ENCODE measurements at places on chromosomes 12 and 14.

DNA sequence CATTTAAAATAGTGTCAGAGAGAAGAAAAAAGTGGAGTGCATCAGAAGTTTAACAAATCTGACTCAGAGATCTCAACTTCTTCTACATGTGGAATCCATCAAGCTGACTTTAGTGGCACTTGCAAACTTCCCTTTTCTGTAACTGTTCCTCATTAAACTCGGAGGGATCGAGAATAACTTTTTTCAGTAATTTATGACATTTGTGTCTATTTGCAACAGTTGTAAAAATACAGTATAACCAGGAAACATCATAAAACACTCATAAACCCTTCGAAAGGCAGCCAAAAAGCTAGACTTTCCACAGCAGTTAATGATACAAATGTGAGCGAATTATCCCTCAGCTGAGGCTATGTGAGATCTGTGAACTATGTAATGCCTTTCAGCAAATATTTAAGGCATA, 1936.8 kb upstream of the SEL1L start:
- no peak for DNase-seq

GRCh38 chr12:53862206-53862605, 76.4 kb upstream of the HOXC13 start:
- DNase-seq: no peak

DNA sequence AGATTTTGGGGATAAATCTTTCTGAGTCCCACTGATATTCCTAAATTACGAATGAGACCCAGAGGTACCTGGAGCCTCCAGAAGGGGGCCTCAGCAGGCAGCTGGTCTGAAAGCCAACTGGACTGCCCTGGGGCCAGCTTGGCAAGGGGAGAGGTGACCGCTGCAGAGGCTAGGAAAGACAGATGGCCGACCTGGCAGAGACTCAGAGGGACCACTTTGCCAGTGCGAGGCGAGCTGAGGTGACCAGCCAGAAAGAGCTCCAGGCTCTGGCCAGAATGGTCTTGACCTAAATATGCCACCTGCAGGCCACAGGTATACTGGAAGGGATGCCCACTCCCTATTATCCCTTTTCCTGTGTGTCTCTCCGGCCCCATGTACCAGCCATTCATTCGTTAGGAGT, 256.8 kb upstream of the GARIN6 start:
- DNase-seq: no peak

GRCh38 chr12:46217541-46218321, 51.1 kb downstream of the SLC38A1 start:
- DNase-seq: peak; percentile 44

DNA sequence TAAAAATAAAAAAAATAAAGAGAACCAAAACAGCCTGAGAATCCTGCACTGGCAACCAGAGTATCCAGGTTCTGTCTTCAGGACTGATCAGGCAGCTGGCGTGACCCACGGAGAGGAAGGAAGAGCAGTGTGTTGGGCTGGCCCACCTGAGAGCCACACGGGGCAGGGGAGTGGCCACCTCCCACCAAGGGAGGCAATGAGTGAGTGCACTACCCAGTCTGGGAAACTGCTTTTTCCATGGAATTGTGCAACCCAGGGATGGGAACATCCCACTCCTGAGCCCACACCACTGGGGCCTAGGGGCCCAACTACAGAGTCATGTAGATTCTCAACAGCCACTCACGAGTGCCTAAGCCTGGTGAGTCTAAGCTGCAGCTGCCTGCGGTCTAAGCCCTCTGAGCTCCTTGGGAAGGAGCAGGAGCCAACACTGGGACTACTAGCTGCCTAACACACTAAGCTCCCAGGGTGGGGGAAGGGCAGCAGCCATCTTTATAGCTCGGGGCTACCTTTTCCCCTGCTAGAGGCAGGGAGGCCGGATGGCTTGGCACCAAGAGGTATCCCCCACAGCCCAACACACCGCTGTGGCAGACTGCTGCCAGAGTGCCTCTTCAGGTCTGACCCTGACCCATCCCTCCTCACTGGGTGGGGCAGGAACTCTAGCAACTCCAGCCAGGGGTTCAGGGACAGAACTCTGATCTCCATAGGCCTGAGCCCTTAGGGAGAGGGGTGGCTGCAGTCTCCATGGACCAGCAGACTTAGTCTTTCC, 610.9 kb downstream of the RERGL start:
- DNase-seq: no peak

DNA sequence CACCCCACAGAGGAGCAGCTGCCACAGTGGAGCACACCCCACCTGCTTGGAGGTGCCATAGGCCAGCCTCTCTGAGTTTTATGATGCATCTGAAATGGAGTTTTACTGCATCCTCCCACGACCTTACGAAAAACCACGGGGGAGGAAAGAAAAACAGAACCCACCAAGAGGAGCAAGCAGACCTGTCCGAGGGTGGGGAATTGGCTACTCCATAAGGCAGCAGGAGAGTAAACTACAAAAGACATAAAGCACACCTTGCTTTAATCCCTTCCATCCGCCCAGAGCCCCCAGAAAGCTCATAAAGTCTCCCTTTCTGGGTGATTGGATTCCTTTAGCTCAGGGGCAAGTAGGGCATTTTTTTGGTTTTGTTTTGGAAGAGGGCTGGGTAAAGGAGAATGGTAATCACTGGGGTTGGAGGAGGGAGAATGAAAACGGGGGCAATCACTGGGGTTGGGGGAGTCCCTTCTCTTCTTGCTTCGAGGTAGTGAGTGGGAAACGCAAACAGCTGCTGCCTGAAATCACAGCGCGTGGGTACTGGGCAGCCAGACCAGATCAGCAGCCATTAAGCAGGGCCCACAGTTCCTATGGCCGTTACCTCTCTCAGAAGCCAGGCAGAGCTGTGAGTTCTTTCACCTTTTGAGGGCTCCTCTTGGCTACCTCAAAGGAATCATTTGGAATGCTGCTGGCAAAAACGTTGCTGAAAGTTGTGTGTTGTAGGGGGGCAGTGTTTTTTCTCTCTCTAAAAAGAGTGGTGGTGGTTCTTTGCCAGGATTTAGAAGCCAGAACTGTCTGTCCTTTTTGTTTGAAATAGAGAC, 433.6 kb downstream of the ZFP36L1 start:
- no peak for DNase-seq

GRCh38 chr14:69328317-69328716, 68.4 kb downstream of the GALNT16 start:
- DNase-seq: no peak

DNA sequence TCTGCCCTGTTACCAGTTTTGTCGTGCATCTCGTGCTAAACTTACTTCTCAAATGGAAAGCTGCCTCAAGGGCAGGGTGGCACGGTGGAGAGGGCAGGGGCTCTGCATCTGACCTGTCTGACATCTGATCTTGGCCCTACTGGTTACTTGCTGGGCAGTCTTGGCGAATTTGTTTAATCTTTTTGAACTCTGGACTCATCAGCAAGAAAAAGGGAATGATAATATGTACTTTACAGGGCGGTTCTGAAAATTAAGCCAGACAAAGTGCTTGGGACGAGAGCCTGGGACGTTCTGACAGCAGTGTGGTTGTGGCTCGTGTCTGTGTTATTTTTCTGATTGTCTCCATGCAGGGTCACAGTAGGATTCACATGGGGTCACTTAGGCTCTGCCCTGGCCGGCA, 659.3 kb downstream of the VRK1 start:
- DNase-seq: no peak

DNA sequence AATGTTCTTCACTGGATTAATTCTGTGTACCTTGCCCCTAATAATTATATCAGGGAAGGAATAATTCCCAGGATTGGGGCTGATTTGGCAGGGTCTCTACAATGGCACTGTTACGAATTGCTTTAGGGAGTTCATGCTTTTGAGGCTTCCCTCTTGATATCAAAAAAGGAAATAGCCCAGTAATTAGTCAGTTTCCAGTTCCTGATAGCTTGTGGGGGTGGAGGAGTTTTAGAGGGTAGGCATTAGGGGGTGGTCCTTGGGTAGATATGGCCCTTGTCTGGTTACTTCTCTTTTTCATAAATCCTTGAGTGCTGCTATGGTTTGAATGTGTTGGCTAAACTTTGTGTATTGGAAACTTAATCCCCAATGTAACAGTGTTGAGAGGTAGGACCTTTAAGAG, 6.1 kb upstream of the SRSF5 start:
- no peak for DNase-seq

DNA sequence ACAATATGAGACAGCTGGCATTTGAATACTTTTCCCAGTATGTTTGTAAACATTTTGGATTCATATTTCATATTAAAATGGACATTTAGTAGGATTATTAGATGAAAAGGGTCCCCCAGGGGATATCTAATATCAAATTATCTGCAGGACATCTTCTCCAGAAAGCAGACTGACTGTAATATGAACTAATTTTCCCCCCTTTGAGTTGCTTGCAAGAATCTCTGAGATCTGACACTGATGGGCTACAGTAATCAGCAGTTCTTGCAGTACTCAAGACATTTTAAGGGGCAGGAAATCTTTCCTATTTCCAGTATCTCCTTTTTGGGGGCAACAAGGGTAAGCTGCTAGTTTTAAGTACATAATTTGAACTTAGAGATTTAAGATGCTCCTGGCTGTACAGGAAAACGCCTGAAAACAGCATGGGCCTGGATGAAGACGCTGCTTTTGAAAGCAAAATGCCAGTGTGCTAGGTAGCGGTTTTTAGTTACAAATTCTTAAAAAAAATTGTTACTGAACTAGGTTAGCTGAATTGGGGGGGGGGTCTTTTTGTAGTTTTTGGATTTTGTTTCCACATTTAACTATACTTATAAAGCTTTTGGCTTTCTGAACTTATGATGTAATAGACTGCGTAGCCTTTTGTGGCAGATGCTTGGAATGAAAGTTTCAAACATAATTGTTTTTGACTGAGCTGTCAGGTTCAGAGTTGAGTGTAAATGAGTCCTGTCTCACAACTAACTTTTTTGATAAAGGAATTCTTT, 2.2 kb downstream of the FRMD6 start:
- no peak for DNase-seq

DNA sequence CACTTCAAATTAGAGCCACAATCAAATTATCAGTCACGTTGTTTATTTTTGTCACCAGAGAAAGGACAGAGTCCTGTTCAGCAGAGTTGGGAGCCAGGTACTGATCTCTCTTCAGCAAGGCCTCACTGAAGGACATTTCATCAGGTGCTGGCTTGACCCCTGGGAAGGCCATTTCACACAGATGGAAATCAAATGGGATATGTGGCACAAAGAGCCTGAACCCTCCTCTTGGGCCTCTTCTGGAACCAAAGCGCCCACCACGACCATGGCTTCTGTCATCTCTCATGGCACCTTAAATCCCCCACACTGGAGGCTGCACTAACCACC, 121.5 kb downstream of the PTCSC3 start:
- no peak for DNase-seq

GRCh38 chr14:54572316-54572715, 5.4 kb downstream of the SAMD4A start:
- DNase-seq: no peak

- DNase-seq: no peak
These were observed 297.5 kb upstream of the SOX5 start for GRCh38 chr12:24246934-24247333.

DNA sequence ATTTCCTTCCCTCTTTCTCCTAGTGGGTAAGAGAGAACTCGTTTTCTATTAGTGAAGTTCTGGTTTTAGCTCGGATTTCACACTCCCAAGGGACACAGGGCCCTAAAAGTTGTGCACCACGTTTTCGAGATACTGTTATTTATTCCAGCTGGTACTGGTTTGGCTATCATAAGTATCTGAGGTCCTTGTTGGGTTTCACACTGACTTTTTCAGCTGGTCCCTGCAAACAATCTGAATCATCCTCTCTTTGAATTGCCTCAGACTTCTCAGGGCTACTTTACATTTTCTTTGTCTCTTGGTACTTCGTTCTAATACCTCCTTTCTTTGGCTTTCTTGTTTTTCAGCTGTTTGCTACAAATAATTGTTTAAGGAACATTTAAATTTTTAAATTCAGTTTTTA, 75.7 kb downstream of the SCN8A start:
- no peak for DNase-seq

- DNase-seq: no peak
These were observed 46.3 kb upstream of the CATSPERB start for GRCh38 chr14:91778217-91778616.

DNA sequence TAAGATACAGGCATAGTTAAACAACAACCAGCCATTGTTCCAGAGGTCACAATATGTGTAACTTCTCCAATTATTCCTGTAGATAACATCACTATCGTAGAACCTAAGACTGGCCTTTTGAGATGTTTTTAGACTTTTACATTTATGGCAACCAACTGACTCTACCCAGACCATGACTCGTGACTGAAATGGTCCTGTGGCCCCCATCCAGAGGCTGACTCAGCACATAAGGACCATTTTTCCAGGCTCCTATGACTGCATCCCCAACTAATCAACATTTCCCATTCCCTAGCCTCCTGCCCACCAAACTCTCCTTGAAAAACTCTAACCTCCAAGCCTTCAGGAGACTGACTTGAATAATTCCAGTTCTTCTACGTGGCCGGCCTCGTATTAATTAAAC, 52.6 kb upstream of the NID2 start:
- DNase-seq: no peak

DNA sequence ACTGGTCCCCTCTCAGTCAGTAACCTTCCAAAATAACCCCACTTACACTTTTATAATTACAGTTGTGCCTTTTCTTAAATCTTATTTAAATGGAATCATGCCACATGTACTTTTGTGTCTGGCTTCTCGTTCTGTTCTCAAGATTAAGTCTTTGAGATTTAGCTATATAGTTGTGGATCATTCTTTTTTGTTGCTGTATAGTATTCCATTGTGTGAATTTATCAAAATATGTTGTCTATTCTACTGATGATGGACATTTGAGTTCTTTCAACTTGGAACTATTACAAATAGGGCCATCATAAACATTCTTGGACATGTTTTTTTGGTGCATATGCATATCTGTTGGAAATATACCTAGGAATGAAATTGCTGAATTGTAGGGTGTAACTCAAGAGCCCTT, 9.0 kb downstream of the OAS3 start:
- DNase-seq: no peak

DNA sequence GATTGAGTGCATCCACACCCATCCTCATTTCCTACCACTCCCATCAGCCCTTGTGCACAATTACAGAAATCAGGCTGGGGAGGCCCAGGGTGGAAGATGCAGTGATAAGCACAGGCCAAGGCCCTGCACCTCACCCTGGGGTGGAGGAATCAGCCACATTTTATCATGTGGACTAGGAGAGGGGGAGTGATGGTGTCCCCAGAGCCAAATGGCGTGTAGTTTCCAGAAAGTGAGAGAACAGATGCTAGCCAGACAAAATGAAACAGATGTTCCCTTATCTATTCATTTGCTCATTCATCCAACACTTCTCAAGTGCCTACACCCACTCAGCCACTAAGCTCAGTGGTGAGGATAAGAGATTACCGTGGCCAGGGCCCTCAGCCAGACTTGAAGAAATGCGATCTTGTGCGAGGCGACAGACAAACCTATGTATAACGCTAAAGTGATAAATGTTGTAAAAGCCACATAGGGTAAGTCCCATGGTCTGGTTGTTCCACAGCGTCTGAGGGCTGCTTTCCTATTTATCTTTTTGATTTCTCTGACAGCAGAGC, 93.6 kb downstream of the STAB2 start:
- no peak for DNase-seq

- DNase-seq: peak; percentile 27
These were observed 38.9 kb downstream of the PRORP start for GRCh38 chr14:35161231-35161630.

All from activated naive CD4-positive, alpha-beta T cell treated with Interleukin-2 at 50 U/mL for 16 hours (primary cell).